IMR-90 (cell line): ENCODE measurements at places on chromosomes 3 and 15. TPM values are rescaled to one million over a fixed set of nuclear protein-coding genes. Genes with fewer than 3 reads are reported as not detected.

- DNase-seq, result peak; percentile 38
- H3K27ac ChIP-seq, result no peak overlapping the region
- H3K4me1 ChIP-seq, result no peaks in the 10 kb centered on the region
- no peak overlapping the region for H3K4me3 ChIP-seq
Measured at GRCh38 chr15:47870956-47871625, 153.8 kb downstream of the SEMA6D start.

DNA sequence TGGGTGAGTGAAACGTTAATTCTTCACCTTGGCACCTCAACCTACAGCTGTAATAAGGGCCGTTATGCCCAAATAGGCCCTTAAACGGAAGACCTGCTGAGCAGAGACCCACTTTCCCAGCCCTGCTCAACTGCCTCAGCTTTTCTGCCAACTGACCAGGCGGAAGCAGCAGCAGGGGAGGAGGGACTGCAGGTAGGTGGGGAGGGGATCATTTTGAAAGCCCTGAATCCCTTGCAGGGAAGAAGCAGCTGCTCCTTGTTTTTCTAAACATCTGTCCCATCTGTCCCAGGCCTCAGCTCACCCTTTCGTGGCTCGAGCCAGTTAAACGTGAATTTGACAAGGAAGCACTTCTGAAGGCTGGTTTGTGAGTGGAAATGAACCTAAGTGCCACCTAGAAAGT lies 978 bp upstream of the CMC1 start:
- no peak overlapping the region for H3K4me3 ChIP-seq
- no peaks in the 10 kb centered on the region for H3K36me3 ChIP-seq
- no peaks in the 10 kb centered on the region for H3K4me1 ChIP-seq
- H3K27ac ChIP-seq, result no peak overlapping the region

- no peak overlapping the region for H3K27ac ChIP-seq
- H3K4me3 ChIP-seq, result no peak overlapping the region
- no peaks in the 10 kb centered on the region; the same call in 1 of the 2 replicates for H3K27me3 ChIP-seq
- DNase-seq, result no peak
Measured at GRCh38 chr15:75148280-75148679, 53.4 kb upstream of the C15orf39 start.

GRCh38 chr3:61765157-61765876 lies 203.9 kb downstream of the PTPRG start:
- no peak overlapping the region for H3K4me3 ChIP-seq
- H3K36me3 ChIP-seq, result no peaks in the 10 kb centered on the region
- peaks cover 2% of the 10 kb centered on the region for H3K4me1 ChIP-seq
- no peak for DNase-seq

- H3K4me3 ChIP-seq, result no peak overlapping the region
- DNase-seq, result peak; percentile 16
- no peak overlapping the region for H3K27ac ChIP-seq
- peaks cover 9% of the 10 kb centered on the region; the same call in 1 of the 2 replicates for H3K36me3 ChIP-seq
Measured at GRCh38 chr15:34883633-34884032, 85.9 kb downstream of the AQR start.

DNA sequence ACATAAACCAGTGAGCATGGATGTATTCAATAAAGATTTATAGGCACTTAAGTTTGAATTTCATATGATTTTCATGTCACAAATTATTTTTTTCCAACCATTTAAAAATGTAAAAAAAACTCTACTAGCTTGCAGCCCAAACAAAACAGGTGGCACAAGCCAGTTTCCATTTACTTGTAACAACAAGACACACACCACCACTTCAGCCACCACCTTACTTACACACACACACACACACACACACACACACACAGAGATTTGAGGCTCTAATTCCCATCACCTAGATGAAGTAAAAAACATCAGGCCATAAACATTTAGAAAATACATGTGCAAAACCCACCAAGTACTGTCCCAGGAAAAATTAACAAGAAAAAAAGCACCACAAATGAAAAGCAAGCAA lies 25.3 kb downstream of the MYO9A start:
- no peaks in the 10 kb centered on the region for H3K27me3 ChIP-seq
- no peak for DNase-seq
- H3K4me3 ChIP-seq, result no peak overlapping the region
- no peak overlapping the region for H3K27ac ChIP-seq

DNA sequence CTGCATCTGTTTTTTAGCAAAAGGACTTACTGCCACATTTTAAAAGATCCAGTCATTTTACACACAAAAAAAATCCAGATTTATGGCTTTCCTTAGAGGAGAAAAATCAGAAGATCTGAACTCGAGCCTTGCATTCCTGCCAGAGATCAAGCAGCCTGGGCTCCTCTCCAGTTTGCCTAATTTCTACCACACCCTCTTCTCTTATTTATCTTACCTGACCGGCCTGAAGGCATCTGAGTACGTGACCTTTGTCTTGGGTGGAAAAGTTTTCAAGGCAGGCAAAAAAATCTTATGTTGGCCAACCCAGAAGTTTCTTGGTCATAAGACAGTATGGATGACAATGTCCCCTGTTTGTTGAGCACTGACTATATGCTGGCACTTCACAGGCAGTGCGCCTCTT lies 60.3 kb downstream of the CHRD start:
- DNase-seq, result no peak
- peaks cover 34% of the 10 kb centered on the region for H3K27me3 ChIP-seq
- no peaks in the 10 kb centered on the region for H3K4me1 ChIP-seq
- no peak overlapping the region for H3K4me3 ChIP-seq
- H3K36me3 ChIP-seq, result no peaks in the 10 kb centered on the region
- H3K27ac ChIP-seq, result no peak overlapping the region

DNA sequence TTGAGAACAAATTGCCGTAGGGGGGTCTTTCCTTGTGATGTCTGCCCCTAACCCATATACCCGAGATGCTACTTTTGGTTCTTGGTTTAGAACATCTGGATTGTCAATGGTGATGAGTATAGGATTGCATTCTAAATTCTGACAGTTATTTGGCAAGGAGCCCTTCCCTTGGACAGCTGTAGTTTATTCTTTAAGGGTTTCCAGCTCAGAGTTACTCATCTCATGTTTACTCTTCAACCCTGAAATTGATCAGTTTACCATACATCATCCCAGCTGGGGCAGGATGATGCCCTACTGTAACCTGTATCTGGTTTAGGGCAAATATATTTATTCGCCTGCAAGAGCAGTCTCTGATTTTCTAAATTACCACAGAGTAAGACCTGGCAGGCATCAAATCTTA lies 85.7 kb upstream of the XCR1 start:
- DNase-seq, result peak; percentile 27
- no peaks in the 10 kb centered on the region for H3K27me3 ChIP-seq
- no peaks in the 10 kb centered on the region for H3K36me3 ChIP-seq

DNA sequence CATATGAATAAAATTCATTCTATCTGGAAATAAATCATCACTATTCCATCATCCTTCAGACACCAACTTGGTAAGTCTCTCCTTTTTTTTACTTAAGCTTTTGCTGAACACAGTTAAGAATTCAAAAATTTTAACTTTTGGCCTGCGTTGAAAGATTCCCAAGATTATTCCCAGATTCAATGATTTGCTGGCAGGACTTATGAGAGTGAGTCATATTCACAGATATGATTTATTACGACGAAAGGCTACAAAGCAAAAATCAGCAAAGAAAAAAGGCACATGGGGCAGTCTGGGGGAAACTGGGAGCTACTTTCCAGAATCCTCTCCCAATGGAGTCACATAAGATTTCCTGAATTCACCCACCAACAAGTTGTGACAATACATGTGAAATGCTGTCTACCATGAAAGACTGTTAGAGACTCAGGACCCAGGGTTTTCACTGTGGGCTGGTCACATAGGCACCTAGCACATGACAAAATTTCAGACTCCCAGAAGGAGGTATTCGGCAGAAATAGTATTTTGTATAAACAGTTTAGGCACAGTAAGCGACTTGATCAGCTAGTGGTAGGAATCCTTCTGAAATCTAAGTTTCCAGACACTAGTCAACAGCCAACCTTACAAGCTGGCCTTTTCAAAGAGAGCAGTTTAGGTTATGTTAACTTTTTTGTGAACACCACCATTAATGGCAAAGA lies 82.1 kb downstream of the DLG1 start:
- no peaks in the 10 kb centered on the region for H3K27me3 ChIP-seq
- peaks cover 2% of the 10 kb centered on the region; the same call in 1 of the 2 replicates for H3K36me3 ChIP-seq
- H3K4me3 ChIP-seq, result no peak overlapping the region
- peaks cover 6% of the 10 kb centered on the region for H3K4me1 ChIP-seq
- H3K27ac ChIP-seq, result peak overlapping the region; percentile 40; the same call in 1 of the 2 replicates

DNA sequence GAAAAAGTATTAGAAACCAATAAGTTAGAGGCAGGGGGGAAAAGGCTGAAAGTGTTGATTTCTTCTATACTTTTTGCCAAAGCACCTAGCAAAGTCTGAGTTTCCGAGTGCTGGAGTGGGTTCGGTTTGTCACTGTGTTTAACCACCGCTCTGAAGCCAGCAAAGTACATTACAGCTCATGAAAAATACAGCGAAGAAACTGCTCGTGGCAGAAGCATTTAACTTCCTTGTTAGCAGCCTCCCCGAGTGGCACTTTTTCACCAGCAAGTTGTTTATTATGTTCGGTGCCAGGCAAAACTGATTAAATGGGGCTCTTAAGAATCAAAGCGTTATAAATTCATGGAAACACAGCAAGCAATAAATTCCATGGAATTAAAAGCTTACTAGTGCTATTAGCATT lies 313.6 kb downstream of the FOXP1 start:
- H3K27ac ChIP-seq, result no peak overlapping the region
- H3K4me1 ChIP-seq, result no peaks in the 10 kb centered on the region
- DNase-seq, result no peak
- H3K27me3 ChIP-seq, result no peaks in the 10 kb centered on the region
- H3K4me3 ChIP-seq, result no peak overlapping the region

GRCh38 chr3:172137287-172138192 lies 98.2 kb downstream of the FNDC3B start:
- H3K27ac ChIP-seq, result peak overlapping the region; percentile 71; the same call in 1 of the 2 replicates
- H3K27me3 ChIP-seq, result no peaks in the 10 kb centered on the region
- no peak for DNase-seq
- peaks cover 5% of the 10 kb centered on the region; the same call in 1 of the 2 replicates for H3K36me3 ChIP-seq

GRCh38 chr3:106403371-106404145 lies 534.7 kb upstream of the CBLB start:
- H3K36me3 ChIP-seq, result no peaks in the 10 kb centered on the region
- H3K27me3 ChIP-seq, result no peaks in the 10 kb centered on the region
- no peak overlapping the region for H3K4me3 ChIP-seq
- no peak for DNase-seq
- peaks cover 4% of the 10 kb centered on the region; the same call in 1 of the 2 replicates for H3K4me1 ChIP-seq
- no peak overlapping the region for H3K27ac ChIP-seq

DNA sequence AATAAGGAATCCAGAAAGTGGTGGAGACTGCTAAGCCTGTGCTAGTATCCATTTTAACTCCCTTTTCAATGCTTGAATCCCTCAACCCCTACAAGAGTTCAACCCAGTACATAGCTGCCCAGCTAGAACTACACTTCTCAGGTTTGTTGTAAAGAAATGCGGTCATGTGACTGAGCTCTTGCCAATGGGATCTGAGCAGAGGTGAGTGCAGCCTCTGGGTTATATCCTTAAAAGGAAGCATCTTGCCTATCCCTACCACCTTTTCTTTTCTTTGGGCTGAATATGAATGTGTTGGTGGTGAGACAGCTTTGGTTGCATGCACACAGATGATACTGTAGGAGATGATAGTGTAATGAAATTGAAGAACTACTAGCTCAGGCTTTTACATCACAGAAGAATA lies 139.7 kb downstream of the CADPS start:
- H3K4me1 ChIP-seq, result no peaks in the 10 kb centered on the region
- no peaks in the 10 kb centered on the region for H3K36me3 ChIP-seq
- no peak overlapping the region for H3K4me3 ChIP-seq

GRCh38 chr3:141078200-141078599 lies 27.1 kb downstream of the SPSB4 start:
- H3K27ac ChIP-seq, result no peak overlapping the region
- no peak for DNase-seq
- H3K27me3 ChIP-seq, result peaks cover 2% of the 10 kb centered on the region; the same call in 1 of the 2 replicates
- H3K4me3 ChIP-seq, result no peak overlapping the region

GRCh38 chr15:99744142-99744541 lies 10.9 kb upstream of the LYSMD4 start:
- H3K4me1 ChIP-seq, result no peaks in the 10 kb centered on the region
- H3K36me3 ChIP-seq, result no peaks in the 10 kb centered on the region
- DNase-seq, result no peak
- H3K27me3 ChIP-seq, result peaks cover 14% of the 10 kb centered on the region
- no peak overlapping the region for H3K27ac ChIP-seq

GRCh38 chr3:115068799-115069198 lies 78.3 kb downstream of the ZBTB20 start:
- no peak overlapping the region for H3K27ac ChIP-seq
- peaks cover 7% of the 10 kb centered on the region; the same call in 1 of the 2 replicates for H3K4me1 ChIP-seq
- no peak overlapping the region for H3K4me3 ChIP-seq
- DNase-seq, result no peak
- H3K27me3 ChIP-seq, result no peaks in the 10 kb centered on the region

- no peaks in the 10 kb centered on the region for H3K36me3 ChIP-seq
- no peak overlapping the region for H3K27ac ChIP-seq
- H3K4me3 ChIP-seq, result no peak overlapping the region
- H3K4me1 ChIP-seq, result peaks cover 8% of the 10 kb centered on the region
- no peak for DNase-seq
Measured at GRCh38 chr15:72968531-72968922, 83.7 kb upstream of the NEO1 start.

GRCh38 chr3:148315756-148316155 lies 381.9 kb upstream of the AGTR1 start:
- no peak overlapping the region for H3K4me3 ChIP-seq
- H3K27me3 ChIP-seq, result no peaks in the 10 kb centered on the region
- DNase-seq, result peak; percentile 39
- no peak overlapping the region for H3K27ac ChIP-seq
- H3K36me3 ChIP-seq, result no peaks in the 10 kb centered on the region

GXYLT2 gene
- total RNA-seq, result 11.1 and 11.4 TPM in 2 replicates

DNAH12 gene
- total RNA-seq, result under 0.01 TPM in 2 replicates

IRAK2 gene
- total RNA-seq, result 8.1 and 8.6 TPM in 2 replicates

LMAN1L gene
- not detected in 2 replicates for total RNA-seq

EPB42 gene
- not detected in 2 replicates for total RNA-seq

TMCO5A gene
- not detected in 2 replicates for total RNA-seq

TLR9 gene
- total RNA-seq, result not detected in 2 replicates

IGF2BP2 gene
- 88.2 and 126 TPM in 2 replicates for total RNA-seq

BLM gene
- total RNA-seq, result 6.5 and 7.2 TPM in 2 replicates

RARRES1 gene
- total RNA-seq, result 0.90 and 1.9 TPM in 2 replicates

RFT1 gene
- 23.5 and 28.6 TPM in 2 replicates for total RNA-seq
